ENCODE measurements at places on chromosomes 3 and 15. TPM values are rescaled to one million over a fixed set of nuclear protein-coding genes. Genes with fewer than 3 reads are reported as not detected.

DNA sequence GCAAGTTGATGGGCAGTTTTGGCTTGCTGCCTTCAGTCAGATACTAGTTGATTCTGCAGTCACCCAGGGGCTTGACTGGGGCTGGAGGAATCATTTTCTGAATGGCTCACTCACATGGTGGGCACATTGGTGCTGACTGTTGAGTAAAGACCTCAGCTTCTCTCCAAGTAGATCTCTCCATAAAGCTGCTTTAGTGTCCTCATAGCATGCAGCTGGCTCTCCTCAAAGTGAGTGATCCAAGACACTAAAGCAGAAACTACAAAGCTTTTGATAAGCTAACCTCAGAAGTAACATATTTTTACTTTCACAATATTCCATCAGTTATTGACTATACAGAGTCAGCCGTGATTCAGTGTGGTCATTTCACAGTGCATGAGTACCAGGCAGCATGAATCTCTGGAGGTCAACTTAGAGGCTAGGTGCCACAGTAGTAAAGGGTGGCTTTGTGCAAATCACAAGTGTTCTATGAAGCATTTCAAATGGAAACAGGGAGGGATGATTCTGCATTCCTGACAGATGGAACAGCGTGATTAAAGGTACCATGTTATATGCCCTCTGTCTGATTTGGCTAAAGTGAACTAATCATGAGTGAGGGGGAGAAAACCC, 24.3 kb upstream of the ATP8B4 start:
- DNase-seq, result no peak

DNA sequence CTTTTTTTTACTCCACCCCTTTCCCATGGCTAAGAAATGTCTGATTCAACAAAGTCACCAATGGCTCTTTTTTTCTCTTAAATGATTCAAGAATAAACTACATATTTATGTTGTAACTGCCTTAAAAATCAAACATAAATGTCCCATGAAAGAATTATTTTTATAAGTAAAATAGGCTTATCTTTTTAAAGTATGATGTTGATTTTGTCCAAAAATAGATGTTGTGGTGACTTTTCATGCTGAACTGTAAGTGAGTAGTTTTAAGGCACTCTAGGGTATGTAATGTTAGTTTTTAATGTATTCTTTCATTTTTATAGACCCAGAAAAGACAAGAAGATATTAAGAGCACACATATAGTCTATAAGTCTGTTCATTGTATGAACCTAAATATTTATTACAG, 594.9 kb downstream of the NLGN1 start:
- DNase-seq, result no peak

DNA sequence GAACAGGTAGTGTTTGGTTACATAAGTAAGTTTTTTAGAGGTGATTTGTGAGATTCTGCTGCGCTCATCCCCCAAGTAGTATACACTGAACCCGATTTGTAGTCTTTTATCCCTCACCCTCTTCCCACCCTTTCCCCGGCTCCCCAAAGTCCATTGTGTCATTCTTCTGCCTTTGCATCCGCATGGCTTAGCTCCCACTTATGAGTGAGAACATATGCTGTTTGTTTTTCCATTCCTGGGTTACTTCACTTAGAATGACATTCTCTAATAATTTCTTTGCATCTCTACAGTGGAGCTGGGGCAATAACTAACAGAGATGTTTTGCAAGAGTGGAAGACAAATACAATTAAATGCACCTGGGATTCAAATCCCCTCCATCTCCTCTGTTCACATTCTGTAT, 93.2 kb downstream of the TP63 start:
- DNase-seq, result peak; percentile 75

GRCh38 chr15:70829371-70830166, 24.4 kb downstream of the LARP6 start:
- DNase-seq, result no peak

The DUOX2 gene
- 0.13 TPM for polyA plus RNA-seq

DNA sequence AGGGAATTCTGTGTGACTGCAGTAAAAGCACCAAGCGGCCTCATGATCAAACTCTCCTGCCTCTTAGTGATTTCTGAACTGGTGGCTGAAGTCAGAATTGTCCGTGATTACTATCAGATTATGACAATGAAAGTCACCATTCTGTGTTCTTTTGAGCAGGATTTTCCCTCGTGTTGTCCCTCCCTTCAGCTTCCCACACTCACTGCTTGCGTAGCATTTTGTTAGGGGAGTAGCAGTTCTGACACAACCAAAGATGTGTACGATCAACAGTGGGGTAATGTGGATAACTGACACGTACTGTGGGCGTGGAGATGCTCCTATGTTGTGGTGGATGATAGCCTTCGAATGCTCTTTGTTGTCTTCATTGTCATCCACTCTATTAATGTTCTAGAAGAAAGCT, 67.8 kb upstream of the ICE2 start:
- DNase-seq, result no peak

DNA sequence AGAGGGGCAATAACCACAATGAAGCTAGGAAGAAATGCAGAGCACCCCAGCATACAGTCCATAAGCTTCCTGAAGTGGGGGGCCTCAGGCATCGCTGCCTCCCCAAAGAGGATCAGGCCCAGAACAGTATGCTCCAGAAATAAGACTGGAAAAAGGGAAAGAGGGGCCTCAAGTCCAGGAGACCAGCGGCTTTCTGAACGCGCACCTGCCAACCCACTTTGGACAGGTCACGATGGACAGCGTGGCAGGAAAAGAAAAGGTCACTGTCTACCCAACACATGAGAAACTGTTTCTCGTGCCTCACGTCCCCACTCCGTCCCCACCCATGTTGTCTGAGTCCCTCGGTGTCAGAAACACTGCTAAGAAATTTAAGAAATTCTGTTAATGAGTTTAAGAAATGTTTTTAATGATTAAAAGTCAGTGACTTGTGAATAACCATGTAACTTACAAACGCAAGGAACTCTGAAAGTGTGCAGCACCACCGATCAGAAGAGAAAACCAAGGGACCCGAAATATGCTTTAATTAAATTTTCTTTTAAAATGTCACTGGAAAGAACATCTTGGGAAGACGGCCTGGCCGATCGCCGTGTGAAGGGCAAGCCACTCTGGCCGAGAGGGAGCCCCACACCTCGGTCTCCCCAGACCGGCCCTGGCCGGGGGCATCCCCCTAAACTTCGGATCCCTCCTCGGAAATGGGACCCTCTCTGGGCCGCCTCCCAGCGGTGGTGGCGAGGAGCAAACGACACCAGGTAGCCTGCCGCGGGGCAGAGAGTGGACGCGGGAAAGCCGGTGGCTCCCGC, 1.7 kb upstream of the PPARG start:
- DNase-seq, result no peak

GRCh38 chr3:64651741-64652241, 36.0 kb downstream of the ADAMTS9 start:
- peak; percentile 32 for DNase-seq

DNA sequence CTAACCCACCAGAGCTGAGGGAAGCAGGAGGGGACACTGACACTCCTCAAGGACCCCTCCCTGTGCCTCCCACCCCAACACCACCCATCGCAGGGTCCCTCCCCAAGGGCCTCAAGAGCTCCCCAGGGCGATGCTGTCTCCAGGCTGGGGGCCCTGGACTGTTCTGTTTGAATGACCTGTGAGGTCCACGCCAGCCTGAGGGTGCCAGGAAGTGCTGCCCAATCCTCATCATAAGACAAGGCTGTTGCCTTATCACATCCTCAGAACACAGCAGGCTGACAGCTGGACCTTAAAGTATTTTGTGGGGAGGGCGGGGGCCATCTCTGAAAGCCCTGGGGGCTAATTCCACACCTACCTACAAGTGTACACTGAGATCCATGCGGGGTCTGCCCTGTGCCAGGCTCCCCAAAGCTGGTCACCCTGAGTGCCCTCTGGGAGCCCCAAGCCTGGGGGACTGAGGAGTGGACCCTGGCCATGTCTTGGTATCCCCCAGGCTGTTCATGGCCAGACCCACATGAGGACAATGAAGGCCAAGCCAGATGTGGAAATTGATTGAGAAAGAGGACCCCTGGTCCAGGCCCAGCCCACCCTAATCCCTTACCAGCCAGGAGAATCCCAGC, 23.8 kb upstream of the GOLGA6C start:
- DNase-seq, result no peak

The ATP2B2 gene
- polyA plus RNA-seq, result 7.1 TPM

GRCh38 chr15:24269166-24269571, 406.4 kb upstream of the NPAP1 start:
- no peak for DNase-seq

DNA sequence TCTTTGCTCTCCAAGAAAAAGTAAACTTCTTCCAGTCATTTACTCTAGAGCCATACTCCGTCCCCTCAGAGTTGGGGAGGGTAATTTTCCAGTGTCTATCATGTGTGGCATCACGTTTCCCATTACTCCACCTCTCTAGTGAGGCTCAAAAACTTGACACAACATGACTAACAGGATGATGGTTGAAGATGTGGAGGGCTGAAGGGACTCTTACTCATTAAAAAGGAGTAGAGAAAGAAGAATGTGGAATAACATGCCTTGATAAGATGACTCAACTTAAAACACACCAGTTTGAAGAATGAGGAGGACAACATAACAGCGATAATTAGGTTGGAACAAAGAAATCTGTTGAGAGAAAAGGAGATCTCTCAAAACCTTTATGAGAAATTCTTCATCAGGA, 894.3 kb downstream of the OTOL1 start:
- DNase-seq, result no peak

DNA sequence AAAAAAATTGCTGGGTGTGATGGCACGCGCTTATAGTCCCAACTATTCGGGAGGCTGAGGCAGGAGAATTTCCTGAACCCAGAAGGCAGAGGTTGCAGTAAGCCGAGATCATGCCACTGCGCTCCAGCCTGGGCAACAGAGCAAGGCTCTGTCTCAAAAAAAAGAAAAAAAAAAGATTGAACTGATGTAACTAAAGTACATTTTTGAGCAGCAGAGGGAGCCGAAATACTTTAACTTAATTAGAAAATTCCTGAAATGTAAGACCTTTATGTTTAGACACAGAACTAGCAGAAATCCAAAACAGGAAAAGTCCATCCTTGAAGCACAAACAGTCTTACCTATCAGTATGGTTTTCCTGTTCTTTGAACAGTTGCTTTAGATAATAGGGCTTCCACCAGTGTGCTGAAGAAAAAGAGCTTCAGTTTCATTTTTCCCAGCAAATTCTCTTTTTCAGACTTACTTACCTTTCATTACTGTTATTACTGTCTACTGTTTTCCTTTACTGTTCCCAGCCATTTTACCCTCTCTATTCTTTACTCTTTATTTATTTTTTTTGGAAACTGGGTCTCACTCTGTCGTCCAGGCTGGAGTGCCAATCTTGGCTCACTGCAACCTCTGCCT, 33.4 kb upstream of the ZNF609 start:
- DNase-seq, result peak; percentile 26

The WNT5A gene
- polyA plus RNA-seq, result 10.8 TPM

The FGF7 gene
- polyA plus RNA-seq, result 24.1 TPM

The STRIT1 gene
- polyA plus RNA-seq, result 24.2 TPM

- DNase-seq, result no peak
These were observed 530.0 kb downstream of the MECOM start for GRCh38 chr3:169133178-169134161.

DNA sequence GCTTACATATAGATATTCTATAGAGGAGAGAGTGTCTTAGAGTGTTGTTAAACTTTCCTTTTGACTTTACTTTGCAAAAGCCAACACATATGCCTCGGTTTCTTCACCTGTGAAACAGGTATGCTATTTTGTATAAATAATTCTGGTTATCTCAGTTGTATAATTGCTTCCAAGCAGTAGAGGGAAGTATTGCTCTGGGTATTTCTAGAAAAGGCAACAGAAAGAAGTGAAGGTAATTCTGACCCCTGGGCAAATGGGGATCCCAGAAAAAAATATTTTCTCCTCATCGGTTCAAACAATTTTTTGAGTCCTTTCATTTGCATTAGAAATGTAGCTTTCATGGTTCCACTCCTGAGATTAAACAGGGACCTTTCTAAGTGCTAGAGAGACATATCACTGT, 216.5 kb upstream of the SEMA6D start:
- DNase-seq, result no peak

DNA sequence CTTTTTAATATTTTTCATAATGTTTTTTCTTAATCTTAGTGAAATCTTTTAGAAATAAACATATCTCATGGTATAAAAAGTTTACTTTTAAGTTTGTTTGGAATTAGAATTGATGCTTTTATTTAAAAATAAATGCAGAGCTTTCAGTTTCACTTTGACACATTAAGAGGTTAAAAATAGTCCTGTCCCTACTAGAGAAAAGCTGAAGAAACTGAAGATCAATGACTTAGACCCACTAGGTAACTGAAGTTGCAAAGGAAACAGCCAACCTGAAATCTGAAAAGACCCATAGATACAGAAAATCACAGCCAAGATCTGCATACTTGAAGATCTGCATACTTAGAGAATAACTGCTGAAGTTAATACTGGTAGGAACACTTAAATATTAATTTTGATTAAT, 237.6 kb downstream of the RAP2B start:
- DNase-seq, result no peak

The TGM4 gene
- not detected for polyA plus RNA-seq

DNA sequence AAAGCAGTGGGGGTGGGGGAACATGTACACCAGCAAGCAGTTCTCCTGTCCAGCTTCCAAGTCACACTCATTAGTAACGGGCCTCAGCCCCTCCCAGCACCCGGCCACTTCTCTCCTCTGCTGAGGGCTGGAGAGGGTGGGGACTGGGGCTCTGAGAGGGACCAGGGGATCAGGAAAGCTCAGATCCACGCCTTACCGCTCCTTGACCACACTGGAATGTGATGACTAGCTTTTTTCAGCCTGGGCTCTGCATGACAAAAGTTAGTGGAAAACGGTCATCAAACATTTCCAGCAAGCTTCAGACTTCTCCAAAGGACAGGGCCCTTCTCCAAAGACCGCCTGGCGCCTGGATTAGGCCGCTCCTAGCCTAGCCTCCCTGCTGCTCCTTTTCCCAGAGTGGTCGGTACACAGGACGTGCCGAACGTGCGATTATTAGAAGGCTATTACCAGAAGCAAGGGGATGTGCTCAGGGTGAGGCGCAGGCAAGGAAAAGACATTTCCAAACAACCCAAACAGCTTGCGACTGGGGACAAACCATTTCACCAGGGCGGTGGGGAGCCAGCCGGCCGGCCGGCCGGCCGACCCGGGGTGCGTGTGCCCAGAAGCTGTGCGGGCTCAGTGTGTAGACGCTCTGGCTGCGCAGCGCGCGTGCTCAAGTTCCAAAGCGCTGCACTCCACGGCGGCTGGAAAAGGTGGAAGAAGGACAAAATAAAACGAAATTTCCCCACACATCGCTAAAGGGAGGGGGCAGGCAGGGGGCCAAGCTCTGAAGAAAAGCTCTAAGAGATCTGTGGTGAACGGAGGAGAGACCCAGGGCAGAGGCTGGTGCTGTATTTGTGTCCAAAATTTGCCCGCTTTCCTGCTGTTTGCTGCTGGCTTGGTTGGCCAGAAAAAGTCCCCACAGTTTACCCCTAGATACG, 51.0 kb upstream of the SSR3 start:
- peak; percentile 66 for DNase-seq

DNA sequence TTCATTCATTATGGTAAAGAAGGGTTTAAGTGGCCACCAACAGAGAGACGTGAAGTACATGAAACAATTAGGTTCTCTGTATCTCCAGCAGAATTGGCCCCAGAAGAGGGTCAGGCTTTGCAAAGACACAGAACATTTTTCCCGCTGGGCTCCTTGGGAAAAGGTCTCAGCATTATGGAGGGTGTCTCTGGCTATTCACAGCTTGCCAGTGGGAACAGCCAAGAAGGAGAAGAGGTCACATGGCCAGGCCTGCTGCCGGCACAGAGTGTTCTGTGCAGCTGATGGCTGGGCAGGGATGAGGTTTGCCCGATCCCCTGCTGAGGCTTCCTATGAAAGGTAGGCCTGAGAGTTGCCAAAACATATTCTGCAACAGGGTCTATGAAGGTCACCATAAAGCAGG, 77.8 kb upstream of the LPP start:
- no peak for DNase-seq

Data from hindlimb muscle (tissue), 1 donor.